ENCODE measurements at places on chromosomes 6 and 20.
A peak's percentile ranks its signal among the peaks of the same experiment; 100 is the strongest.

DNA sequence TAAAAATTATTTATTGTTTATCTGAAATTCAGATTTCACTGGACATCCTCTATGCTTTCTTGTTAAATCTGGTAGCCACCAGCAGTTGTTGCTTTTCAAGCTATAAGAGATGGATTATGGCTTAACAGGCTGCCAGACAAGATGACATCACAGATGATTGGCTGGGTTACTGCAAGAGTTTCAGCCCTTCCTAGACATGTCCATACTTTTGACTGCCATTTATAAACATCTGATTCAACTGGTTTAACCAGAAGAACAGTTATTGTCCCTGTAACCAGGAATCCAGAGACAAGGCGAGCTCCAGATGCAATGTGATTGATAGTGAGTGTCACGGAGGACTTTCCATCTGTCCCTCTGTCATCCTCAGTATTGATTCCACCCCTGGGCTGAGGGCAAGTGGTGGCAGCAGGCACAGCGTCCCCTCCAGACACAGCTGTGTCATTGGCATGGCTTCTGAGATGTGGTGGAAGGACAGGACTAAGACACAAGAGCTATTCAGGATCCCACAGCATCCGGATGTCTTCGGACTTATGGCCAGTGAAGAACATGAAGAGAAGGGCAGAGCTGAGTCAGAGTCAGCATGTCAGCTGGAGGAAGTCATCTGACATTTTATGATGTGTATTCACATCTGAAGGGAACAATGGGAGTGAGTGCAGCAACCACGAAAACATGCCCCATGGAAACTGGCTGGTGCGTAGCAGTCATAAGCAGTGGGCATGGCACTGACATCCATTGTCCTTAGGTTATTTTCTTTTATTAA, 284.5 kb upstream of the CDYL start:
- DNase-seq: no peak

- no peak for DNase-seq
Observed at GRCh38 chr6:112310439-112311125, 36.5 kb upstream of the RFPL4B start.

- DNase-seq: no peak
Observed at GRCh38 chr20:35395728-35396127, 16.0 kb downstream of the UQCC1 start.

DNA sequence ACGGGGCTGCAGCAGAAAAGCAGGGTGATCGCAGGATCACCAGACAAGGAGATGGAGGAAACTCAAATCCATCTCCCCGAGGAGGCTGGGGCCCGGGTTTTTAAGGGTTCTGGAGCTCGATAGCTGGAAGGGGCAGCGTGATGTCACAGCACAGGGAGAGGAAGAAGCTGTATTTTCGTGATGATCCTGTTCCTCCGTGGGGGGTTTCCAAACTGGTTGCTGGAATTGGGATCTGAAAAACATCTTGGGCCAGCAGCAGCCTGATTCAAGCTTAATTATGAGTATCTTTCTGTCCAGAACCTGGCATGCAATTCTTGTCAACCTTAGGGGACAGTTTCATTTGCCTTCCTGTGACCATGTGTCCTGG, 4.1 kb downstream of the CST7 start:
- no peak for DNase-seq

GRCh38 chr6:139801571-139802321, 427.3 kb upstream of the CITED2 start:
- no peak for DNase-seq

DNA sequence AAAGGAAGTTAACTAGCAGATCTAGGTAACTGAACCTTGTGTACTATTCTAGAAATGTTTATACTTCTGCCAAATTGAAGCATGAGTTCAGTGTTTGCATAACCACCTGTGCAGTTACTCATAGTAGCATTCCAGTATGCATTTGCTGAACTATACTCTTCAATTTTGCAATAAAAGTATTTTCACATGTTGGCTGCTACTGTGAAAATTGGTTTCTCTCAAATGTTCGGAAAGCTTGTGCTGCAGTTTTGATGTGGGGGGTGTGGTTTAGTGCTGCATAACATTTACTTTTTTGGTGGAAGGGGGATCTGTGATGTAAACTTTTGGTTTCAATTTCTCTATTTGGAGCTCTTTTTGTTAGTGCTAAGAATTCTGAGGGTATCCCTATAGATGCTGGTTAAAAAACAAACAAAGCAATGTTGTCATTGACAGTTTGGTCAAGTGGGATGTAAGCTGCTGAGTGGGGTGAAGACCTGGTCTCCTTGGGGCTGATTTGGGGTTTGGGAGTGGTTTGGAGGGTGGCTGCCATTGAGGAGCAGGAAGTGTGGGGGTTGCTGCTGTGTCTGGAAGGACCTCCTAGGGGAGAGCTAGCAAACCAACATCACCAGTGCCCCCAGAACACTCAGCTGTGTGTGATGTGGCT, 87.8 kb downstream of the CARMIL1 start:
- DNase-seq: peak; percentile 47

DNA sequence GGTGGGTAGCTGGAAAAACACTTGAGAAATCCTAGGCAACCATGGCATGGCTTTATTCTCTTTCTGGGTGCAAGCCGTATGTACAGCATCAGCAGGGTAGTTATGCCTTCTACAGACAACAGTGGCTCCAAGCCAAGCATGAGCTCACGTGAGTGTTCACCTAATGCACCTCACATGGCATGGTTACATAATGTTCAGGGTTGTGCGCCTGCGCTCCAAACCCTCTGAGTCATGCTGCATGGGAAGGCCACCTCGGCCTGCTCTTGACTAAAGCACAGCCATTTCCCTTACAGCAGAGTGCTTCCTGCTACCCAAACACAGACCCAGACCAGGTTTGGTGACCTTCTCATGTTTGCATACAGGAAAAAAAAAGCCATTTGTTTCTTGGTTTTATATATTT, 96.2 kb downstream of the VIP start:
- no peak for DNase-seq

GRCh38 chr6:89239338-89239737, 22.2 kb upstream of the GABRR1 start:
- no peak for DNase-seq

DNA sequence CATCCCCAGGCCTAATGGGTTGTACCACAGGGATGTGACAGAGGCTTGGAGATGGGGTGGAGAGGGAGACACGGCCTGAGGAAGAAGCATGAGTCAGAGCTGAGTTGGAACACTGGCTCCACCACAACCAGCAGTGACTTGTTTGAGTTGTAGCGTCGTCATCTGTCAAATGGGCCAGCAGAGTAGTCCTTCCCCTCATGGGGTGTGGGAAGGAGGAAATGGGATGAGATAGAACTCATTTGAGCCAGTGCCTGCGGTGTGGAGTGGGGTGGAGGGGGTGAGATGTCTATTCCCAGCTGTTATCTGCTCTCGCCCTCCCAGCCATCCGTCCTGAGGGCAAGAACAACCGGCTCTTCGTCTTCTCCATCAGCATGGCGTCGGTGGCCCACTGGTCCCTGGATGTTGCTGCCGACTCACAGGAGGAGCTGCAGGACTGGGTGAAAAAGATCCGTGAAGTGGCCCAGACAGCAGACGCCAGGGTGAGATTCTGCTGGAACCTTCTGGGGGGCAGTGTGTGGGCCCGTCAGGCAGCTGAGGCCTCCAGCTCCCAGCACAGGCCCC, 32.5 kb downstream of the PLCG1 start:
- peak; percentile 15 for DNase-seq

DNA sequence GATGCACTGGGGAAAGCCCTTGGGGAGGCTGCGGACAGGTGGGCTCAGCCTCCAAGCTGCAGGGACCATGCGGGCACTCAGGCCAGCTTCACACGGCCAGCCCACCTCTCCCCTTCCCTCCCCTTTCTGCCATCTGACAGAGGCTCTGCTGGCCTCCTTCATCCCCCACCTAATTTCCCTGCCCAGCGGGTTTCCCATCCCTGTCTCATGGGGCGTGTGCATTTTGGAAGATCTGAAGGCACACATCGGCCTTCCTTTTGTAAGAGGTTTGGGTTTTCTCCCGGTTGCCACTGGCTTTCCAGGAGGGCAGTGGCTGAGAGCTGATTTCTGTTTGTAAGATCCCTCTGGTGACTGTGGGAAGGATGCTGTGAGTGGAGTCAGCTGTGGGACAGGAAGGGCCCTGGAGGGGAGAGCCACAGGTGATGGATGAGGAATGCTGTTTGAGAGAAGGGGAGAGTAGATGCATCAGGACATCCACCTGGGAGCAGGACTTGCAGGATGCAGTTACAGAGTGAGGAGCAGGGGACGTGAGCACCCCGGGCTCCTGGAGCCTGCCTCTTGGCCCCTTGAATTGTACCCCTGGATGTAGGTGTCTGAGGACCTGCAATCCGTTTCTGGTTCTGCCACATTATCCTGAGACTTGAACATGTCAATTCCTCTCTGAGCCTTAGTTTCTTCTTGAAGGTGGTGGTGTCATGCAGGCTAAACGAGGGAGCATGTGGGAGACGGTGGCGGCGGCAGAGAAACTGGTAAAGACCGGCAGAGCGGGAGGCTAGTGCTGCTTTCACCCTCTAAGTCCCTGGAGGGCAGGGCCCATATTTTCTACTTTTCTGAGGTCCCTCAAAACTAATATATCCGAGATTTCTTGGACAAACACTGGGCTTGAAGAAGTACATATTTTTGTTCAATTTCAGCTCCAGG, 5.9 kb upstream of the TUBB1 start:
- DNase-seq: peak; percentile 22

- no peak for DNase-seq
Observed at GRCh38 chr6:158568549-158568948, 8.7 kb downstream of the TMEM181 start.

- peak; percentile 81 for DNase-seq
Observed at GRCh38 chr20:47487175-47487917, 14.3 kb upstream of the NCOA3 start.

DNA sequence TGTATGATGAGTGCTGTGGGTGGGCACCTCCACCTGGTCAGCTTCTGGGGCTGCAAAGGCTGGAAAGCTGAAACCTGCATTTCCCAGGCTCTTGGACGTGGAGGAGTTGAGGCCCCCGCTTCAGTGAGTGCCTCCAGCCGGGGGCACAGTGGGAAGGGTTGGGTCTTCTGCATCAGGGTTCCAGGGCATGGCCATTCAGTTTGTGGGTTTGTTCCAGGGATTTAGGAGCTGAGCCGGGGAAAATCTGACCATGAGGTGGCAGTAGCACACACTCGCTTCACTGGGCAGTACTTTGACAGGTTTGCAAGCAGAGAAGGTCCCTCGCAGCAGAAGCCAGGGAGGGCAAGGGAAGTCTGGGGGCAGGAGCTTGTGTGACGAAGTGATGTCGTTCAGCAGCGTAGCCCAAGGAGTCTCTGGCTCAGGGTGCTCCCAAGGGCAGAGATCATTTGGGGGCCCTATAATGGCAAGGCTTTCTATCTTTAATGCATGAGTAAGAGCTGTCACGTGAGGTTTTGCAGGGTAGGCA, 69.5 kb upstream of the SULF2 start:
- no peak for DNase-seq

DNA sequence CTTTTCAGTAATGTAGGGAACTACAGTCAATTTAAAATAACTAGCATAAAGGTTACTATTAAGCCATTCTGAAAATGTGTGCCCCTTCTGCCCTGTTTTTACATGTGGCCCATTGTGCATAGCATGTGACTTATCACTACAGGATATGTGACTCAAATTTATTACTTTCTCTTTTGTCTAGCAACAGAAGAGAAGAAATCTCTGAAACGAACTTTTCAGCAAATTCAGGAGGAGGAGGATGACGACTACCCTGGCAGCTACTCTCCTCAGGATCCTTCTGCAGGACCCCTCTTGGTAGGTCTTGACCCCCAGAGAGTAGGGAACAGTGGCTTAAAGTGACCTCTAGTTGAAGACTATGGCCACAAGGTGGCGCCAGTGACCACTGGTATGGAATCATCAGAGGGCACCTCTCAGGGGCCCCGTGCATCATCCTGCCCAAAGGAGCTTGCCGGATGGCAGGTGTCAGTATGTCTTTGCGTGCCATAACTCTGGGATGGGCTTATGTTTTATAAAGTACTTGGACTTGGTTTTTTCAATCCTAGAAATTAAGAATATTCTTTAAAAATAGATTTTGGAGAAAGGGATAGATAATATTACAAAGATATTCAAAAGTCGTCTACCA, 23.9 kb downstream of the RPRD1B start:
- peak; percentile 80 for DNase-seq

GRCh38 chr6:3653528-3654070, 97.9 kb downstream of the PXDC1 start:
- DNase-seq: no peak

DNA sequence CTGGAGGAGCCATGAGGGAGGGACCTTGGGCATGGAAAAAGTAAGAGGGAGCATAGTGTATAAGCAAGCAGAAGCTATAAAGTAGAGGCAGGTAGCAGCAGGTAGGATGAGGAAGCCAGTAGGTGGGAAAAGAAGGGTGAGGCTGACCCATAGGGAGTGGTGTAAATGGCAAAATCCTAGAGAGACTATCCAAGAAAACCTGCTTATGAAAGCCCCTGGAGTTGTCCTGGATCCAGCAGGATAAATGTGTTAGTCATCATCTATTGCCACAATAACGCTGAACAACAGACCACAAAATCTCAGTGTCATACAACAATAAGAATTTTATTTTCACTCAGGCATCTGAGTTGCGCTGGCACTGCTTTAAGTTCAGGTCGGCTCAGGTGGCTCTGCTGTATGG, 30.2 kb downstream of the CHD6 start:
- no peak for DNase-seq

DNA sequence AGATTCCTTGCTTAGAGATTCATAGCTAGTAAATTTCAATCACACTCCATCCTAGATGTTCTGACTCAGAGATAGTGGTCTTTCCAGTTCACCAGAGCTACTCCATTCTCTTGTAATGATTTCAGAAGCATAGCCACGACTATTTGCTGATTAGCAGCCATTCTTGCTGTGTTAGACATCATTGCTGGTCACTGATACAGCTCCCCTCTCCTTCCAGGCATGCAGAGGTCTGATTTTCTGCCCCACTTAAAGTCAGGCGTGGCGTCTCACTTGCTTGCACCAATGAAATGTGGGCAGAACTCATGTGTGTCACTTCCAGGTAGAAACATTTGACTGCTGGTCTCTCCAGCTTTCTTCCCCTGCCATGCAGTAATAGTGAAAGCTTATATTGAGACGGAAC, 168.9 kb upstream of the JARID2 start:
- no peak for DNase-seq

DNA sequence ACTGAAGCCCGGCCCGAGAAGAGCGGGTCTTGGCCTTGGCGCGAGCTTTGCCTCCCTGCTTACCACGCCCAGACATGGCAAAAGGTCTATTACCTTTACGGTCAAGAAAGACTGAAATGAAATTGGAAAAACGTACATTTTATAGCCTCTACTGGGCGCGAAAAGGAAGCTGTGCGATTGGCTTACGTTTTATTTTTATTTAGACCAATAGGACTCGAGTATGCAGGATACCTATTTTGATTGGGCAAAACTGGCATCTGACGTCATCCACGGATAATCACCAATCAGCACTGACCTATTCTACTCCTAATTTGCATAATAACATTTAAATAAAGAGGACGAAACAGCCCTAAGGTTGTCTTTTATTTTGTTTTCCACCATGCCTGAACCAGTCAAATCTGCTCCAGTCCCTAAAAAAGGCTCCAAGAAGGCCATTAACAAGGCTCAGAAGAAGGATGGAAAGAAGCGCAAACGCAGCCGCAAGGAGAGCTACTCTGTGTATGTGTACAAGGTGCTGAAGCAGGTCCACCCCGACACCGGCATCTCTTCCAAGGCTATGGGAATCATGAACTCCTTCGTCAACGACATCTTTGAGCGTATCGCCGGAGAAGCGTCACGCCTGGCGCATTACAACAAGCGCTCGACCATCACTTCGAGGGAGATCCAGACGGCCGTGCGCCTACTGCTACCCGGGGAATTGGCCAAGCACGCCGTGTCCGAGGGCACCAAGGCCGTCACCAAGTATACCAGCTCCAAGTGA, 97.4 kb downstream of the OR2B2 start:
- DNase-seq: peak; percentile 78

All from activated T-cell treated with anti-CD3 and anti-CD28 coated beads, Interleukin-2, amount 50 U/mL, for 24 hours (primary cell).